Daoy (cell line): ENCODE measurements at places on chromosomes 1 and 21. TPM values are rescaled to one million over a fixed set of nuclear protein-coding genes. Genes with fewer than 3 reads are reported as not detected.

The TNNI3K gene
- 0.36 TPM in 1 of 2 replicates, not detected in the other for total RNA-seq

The ELAVL4 gene
- total RNA-seq: 0.29 and 0.92 TPM in 2 replicates

The ARTN gene
- total RNA-seq: 0.91 and 2.5 TPM in 2 replicates

The IFI44L gene
- 1.5 and 4.5 TPM in 2 replicates for total RNA-seq

The LHX8 gene
- total RNA-seq: 0.46 TPM in 1 of 2 replicates, not detected in the other

The S100B gene
- total RNA-seq: 0.23 TPM in 1 of 2 replicates, not detected in the other

The FNDC5 gene
- total RNA-seq: 2.0 and 2.7 TPM in 2 replicates

The KCNH1 gene
- 2.9 and 3.0 TPM in 2 replicates for total RNA-seq

The ALDH9A1 gene
- 45.1 and 93.6 TPM in 2 replicates for total RNA-seq

The TAS1R1 gene
- total RNA-seq: not detected in 2 replicates

The AIRE gene
- not detected in 2 replicates for total RNA-seq

The C1orf74 gene
- total RNA-seq: 3.4 and 3.5 TPM in 2 replicates

The OXCT2 gene
- 2.9 and 3.8 TPM in 2 replicates for total RNA-seq

The SLC5A3 gene
- 9.8 and 11.3 TPM in 2 replicates for total RNA-seq

The GJB5 gene
- not detected in 2 replicates for total RNA-seq
